NCI-H748 treated with DMSO at 0.1 percent for 48 hours (cell line): ENCODE measurements at places on chromosomes 3 and 15.
A peak's percentile ranks its signal among the peaks of the same experiment; 100 is the strongest.

DNA sequence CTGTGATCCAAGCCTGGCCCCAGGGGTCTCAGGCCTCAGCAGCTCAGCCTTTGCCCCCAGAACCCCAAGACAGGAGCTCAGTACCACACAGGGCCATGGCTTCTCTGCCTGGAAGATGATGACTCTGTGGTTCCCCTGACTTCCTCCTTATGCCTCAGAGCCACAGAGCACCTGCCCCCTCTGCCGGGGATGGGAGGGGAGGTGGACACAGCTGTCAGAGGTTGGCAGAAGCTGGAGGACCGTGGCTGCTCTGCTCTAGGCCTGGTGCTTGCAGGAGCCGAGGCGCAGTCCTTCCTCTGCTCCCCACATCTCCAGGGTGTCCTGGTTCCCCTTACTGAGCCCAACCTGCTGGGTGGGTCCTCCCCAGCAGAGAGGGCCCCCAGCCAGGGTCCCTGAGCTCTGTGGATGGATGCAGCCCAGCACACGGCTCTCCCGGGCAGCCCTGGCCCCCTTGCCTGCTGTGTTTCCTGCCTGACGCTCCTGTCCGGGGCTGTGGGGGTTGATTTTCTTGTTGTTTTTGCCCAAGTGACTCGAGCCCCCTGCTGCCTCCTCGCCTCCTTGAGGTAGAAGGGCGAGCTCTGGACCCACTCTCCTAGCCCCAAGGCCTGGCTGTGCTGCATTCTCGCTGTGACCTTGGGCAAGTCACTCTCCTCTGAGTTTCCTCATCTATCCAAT is 36.6 kb downstream of the PSTPIP1 start:
- no peak for DNase-seq

- DNase-seq = no peak
Measured at GRCh38 chr15:39273717-39274411, 307.0 kb upstream of the THBS1 start.

DNA sequence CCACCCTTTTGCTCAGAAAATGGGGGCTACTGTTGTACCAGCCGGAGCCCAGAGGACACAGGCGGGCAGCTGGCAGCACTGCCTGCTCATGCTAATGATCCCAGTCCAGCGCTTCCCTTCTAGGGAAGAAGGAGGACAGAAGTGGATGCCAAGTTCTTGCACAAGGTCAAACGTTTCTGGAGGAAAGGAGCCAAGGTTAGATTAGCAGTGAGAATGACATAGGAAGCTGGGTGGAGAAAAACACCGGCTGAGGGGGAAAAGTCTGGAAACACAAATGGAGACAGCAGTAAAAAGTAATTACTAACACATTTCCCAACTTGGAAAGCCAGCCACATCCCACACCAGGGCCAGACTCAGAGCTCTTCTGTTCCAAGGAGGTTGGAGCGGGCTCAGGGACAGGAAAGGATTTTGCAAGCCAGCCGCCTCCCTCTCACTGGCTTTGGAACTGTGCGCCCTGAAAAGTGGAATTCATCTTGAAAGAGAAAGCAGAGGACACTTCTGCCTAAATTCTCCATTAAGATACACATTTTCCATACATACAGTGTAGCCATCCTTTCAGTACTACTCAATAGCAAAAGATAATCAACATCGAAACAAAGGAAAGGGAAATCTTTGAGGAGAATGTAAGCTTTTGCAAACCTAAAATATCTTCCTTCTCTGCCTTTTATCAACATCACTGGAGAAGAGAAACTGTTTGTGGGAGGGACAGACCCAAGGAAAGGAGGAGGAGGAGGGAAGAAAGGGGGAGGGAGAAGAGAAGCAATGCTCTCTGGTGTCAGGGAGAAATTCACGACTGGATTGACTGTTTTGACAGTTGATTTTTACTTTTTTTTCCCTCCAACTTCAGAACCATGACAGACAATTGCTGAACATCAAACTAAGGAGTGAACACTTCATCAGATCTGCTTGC is 133.6 kb downstream of the CD47 start:
- DNase-seq = no peak

DNA sequence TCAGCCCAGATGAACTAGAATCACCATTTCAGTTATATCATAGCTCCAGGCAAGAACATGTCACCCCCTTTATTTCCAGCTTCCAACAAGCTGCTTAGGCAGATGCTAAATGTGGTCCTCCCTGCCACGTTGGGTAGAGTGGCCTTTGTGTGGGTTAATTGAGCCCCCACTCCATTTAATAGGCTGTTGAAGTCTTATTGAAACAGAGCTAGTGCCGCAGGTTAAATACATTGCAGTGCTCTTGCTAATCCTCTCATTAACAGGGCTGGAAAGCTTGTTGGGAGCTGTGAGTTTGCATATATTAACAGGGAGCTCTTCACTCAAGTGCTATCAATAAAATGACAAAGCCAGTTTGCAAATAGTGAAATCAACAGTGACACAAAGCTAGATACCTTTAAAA is 248.4 kb upstream of the CMC1 start:
- DNase-seq = peak; percentile 47

- DNase-seq = no peak
Measured at GRCh38 chr15:63640146-63640545, 43.0 kb downstream of the FBXL22 start.

DNA sequence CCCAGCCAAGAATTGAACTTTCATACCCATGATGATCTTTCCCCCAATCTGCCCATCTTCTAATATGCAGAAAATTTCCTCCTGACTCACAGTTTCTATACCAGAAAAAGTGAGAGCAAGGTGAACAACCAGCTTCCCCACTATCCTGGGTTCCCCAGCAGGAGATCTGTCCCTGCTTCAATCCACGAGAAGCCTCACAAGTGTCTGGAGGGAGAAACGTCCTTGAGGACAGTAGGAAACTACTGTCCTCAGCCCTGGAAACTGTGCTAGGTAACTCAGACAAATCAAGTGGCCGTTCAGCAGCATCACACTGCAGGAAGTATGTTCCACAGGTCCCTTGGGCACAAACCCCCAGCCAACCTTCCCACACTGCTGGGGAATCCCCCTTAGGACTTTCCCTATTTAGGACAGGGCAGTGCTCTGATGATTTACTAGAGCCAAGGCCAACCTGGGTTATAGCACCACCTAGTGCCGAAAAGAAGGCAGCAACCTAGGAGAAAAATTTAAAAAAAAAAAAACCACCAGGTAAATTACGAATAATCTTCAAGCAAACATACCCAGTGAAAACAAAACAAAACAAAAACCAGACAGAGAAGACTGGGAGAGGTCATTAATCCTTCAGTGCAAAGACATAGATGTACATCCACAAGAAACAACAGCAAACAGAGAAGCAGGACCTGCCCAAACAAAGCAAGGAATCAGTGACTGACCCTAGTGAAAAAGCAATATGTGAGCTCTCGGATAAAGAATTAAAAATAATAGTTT is 36.0 kb downstream of the MORC1 start:
- DNase-seq = peak; percentile 3

GRCh38 chr3:133376810-133377209 is 23.0 kb upstream of the BFSP2 start:
- DNase-seq = no peak

- no peak for DNase-seq
Measured at GRCh38 chr3:58260261-58260731, 22.7 kb downstream of the ABHD6 start.

DNA sequence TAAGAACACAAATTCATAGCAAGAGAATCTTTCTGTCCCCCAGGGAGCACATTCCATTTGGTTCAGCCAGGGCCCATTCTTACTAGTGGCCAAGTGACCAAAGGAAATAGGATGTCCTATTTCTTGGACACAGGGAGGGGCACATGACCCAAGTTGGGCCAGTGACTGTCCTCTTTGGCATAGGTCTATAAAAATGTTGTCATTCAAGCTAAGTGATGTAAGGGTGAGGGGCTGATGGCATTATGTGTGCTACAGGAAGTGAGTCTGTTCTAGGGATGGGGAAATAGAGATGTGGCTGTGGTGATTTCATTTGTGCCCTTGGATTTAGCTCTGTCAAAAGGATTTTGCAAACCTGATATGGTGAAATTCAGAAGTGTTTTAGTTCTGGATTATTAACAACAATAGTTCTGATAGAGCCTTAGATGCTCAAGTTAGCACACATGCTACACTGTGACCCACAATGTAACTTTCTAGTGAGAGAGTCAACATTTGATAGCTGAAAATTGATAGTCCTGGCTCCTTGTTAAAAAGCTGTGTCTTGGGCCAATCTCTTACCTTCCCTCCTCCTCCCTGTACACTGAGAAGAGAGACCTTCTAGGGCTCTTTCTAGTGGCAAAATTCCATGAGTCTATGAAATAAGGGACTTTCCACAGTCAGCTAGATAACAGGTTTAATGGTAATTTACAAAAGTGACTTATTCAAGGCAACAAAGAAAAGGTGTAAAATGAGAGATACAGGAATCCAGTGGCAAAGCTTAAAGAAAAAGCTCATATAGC is 117.2 kb downstream of the THRB start:
- no peak for DNase-seq

DNA sequence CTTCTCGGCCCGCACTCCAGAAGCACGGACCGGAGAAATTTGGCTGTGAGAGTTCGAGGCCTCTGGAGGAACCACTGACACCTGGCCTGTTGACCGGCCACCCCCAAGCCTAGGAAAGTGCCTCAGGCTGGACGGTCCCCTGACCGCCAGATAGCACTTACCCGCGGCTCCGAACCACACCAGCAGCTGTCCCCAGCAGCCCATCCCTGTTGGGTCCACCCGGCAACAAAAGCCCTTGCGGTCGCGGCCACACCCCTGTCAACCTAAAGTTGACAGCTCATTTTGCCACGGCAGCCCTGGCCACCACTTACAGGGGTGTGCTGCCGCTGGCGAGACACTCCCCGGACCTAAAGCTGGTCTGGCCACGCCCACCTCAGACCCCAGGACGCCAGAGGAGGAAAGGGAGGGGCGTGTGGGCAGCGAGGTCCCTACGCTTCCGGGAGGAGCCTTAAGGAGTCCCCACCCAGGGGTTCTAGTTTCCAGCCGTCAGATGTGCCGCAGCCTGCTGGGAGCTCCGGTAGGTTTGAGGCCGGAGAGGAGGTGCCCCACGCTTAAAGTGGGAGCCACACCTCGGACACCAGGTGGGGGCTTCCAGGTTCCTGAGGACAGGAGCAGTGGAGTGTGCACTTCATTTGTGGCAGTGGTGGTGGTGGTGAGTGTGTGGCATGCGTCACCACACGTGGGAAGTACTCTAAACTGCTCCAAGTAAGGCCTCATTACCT is at the start of gene LTK:
TSS of gene LTK (minus strand) at position 322 of the 722 bp plus-strand sequence. CDS start at position 204, 118 bp downstream.
- peak; percentile 17 for DNase-seq

- DNase-seq = no peak
Measured at GRCh38 chr15:76155731-76156130, 95.9 kb downstream of the TMEM266 start.

DNA sequence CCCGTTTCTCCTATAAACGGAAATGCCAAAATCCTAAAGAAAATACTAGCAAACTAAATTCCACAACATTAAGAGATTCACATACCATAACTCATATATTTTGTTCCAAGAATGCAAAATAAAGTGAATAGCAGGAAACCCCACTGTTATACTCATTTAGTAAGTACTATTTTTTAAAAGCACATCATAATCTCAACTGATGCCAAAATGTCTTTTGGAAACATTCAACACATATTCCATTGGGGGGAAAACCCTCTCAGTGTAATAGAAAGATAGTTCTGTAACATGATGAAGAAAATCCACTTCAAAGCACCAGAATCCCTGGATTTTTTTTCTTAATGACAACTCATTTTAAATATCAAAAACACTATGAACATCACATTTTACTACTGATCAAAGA is 93.0 kb upstream of the EIF1B start:
- DNase-seq = no peak

- no peak for DNase-seq
Measured at GRCh38 chr15:70512772-70513362, 250.5 kb downstream of the UACA start.

DNA sequence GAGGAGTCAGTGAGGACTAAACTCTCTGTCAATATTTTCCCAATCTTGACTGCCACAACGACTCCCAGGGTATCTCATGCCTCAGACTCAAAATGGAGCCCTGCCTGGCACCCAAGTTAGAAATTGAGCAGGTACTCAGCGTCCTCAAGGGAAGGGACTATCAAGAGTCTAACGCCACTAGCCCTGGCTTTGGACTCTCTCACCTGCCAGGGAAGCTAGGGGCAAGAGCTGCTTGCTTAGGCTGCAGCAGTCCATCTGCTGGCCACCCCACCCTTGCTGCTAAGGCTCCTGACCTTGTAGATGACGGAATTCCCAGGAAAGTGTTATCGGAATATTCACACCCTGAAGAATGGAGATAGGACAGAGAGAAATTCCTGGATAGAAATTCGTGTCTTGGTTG is 33.0 kb downstream of the ZIC4 start:
- DNase-seq = no peak

DNA sequence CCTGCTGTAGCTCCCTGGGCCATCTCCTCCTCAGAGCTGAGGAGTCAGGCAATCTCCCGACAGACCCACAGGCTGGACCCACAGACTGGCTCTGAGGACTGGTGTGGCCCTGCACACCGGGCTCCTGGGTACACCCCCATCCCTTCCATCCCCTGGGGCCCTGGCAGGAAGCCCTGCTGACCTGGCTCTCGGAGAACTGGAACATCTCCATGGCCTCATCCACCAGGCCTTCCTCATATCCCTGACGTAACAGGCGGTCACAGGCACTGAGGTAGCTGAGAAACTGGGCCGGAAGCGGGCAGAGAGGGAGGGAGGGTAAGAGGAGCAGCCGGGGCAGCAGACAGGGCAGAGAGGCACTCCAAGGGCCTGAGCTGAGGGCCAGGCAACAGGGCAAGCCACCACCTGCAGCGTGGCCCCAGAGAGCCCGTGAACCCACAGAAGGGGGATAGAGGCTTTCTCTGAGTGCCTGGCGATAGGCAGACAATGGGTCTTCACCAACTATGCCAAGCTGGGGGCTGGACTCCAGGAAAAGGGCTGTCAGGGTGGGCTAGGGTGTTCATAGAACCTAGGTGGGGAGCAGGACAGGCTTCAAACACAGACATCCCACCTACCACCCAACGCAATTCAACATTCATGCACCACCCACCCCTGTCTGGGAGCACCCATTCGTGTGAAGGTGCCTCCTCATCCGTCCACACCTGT is 17.9 kb downstream of the KBTBD13 start:
- DNase-seq = no peak

DNA sequence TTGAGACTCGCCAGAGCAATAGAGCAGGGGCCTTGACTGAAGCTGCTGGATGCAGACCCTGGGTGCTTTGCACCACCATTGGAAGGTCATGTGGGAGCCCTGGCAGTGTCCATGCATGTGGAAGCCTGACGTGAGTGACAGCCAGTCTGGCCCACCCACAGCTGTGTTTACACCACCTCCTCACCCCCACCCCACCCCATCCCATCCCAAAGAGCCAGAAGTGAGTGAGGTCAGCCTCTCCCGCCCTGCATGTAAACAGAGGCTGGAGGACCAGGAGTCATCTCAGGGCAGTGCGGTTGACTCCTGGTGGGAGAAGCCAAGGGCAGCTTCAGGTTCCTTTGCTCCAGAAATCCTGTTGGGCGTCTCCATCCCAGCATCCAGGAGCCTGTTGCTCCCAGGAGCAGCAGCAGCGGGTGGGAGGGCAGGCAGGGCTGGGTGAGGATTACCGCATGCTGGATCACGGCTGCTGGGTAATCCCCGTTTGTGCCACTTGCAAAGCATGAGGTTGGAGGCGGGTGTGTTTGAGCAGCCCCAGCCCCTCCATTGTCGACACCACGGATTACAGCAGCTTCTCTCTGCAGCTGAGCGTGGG is 44.6 kb downstream of the CORO2B start:
- DNase-seq = no peak
